ENCODE measurements at places on chromosomes 2 and 18.
A peak's percentile ranks its signal among the peaks of the same experiment; 100 is the strongest.

- no peak for DNase-seq
Observed at GRCh38 chr2:149597050-149597667, 9.6 kb upstream of the MMADHC start.

DNA sequence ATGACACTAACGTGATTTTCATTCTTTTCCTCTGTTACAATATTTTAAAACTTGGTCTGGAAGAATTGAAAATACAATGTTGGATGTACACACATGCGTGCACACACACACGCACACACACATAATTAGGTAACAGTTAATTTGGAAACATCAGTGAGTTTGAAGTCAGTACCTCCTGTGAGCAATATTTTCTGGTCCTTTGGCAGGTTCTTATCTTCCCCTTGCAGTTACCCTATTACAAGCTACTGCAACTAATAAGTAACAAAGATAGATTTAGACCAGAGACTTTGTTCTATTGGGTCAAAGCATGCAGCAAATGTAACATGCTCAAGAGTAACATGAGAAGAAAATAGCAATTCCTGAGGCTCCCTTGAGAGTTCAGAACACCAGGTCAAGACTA lies 73.3 kb downstream of the ZNF385B start:
- DNase-seq, result no peak

DNA sequence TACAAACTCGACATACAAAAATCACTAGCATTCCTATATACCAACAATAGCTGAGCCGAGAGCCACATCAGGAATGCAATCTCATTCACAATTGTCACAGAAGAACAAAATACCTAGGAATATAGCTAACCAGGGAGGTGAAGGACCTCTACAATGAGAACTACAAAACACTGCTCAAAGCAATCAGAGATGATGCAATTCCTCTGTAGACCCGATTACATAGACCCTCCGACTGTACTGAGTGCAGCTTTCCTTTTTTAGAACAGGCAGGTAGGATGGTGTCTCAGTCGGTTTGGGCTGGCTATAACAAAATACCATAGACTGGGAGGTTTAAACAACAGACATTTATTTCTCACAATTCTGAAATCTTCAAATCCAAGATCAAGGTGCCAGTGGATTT lies 139.5 kb upstream of the REV1 start:
- DNase-seq, result no peak

GRCh38 chr18:7585276-7585670 lies 18.2 kb downstream of the PTPRM start:
- no peak for DNase-seq

GRCh38 chr18:79413426-79413825 lies 17.7 kb downstream of the NFATC1 start:
- no peak for DNase-seq

DNA sequence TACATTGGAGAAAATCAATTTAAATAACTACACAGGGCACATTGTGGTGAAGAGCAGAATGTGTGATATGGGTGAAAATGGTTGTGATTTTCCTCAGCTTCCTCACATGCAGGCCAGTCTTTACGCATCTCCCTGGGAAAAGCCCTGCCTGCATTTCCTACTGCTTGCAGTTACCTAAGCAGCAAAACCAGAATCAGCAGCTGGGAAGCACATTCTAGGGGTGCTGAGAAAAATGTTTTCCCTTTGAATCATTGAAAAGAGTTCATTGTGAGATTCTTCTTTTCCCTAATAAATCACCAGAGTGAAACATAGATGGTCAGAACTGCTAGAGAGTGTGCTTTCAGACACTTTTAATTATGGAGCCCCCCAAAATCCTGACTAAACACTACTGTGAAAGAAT lies 656.0 kb downstream of the TDRD15 start:
- DNase-seq, result no peak

GRCh38 chr18:48943736-48944527 lies 6.8 kb downstream of the SMAD7 start:
- no peak for DNase-seq

DNA sequence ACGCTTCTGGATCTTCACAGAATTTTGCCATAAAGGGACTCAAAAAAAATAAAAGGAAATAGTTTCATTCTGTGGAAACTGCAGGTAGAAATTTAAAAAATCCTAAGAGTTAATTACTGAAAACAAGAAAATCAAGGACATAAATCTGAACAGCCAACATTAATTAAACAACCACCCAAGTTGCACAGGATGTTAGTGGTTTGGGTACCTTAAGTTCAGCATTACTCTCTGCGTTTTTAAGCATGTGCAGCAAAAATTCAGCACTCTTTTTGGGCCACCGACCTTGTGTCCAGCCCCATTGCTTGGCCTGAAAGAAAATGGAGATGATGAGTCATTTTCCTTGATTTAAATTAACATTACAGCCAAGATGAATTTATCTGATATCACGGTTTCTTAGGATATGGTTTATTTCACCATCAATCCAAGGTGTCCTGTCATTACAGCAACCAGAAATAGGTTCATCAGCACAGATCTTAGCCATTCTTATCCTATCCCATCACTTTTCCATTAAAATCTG lies 3.3 kb upstream of the C18orf32 start:
- no peak for DNase-seq

DNA sequence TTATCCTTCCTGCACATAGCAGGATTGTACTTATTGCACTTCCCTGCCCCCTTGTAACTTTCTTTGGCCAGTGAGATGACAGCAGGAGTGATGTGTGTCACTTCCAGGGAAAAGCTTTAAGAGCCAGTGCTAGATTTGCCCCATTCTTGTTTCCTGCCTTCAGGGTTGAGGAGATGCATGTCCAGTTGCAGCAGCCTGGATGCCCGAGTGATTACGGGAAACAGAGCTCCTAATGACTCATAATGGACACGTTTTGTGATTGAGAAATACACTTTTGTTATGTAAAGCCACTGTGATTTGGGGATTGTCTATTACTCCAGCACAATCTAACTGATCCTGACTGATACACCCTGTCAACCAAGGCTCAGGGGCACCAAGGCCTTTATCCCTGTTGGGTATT lies 5.0 kb upstream of the TET3 start:
- no peak for DNase-seq

DNA sequence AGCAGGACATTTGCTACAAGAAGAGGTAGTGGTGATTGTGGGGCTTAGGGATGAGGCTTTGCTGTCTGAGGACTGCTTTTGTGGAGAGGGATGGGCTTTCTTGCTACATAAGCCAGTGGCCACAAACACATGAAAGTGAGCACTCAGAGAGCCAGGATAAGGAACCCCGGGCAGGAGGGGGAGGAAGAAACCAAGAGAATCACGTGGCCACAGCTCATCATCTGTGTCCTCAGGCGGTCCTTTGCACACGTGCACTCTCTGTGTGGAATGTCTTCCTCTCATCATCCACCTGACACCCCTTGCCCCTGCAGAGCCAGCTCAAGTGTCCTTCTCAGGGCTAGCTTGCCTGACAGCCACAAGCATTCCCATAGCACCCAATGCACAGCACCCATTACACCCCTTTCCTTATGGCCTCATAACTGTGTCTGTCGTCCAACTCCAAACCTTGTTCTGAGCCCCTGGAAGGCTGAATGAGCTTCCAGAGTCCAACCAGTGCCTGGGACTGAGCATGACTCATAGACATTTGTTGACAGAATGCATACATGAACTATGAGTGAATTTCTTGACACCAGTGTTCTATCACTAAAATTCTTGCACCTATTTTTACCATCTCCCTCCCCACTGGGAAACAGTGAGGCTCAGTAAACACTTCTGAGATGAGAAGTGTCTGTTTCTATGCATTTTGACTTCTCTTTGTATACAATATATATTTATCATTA lies 398.3 kb downstream of the ALK start:
- DNase-seq, result no peak

DNA sequence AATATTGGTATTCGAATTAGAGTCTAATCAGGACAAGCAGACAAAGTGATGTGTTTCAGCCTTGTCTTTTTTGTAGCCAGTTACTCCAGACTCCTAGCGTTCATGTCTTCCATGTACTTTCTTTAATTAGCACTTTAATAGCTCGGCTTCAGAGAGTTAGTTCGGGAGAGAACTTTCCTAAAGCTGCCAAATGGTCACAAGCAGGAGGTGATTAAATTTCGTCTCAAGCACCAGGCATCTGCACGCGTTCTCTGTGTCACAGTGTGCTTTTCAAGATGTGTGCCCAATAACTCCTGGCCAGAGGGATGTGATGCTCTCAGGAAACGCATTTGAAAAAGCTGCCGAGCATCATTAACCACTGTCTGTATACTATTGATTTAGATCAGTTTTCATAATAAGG lies 790.8 kb downstream of the SOCS6 start:
- no peak for DNase-seq

DNA sequence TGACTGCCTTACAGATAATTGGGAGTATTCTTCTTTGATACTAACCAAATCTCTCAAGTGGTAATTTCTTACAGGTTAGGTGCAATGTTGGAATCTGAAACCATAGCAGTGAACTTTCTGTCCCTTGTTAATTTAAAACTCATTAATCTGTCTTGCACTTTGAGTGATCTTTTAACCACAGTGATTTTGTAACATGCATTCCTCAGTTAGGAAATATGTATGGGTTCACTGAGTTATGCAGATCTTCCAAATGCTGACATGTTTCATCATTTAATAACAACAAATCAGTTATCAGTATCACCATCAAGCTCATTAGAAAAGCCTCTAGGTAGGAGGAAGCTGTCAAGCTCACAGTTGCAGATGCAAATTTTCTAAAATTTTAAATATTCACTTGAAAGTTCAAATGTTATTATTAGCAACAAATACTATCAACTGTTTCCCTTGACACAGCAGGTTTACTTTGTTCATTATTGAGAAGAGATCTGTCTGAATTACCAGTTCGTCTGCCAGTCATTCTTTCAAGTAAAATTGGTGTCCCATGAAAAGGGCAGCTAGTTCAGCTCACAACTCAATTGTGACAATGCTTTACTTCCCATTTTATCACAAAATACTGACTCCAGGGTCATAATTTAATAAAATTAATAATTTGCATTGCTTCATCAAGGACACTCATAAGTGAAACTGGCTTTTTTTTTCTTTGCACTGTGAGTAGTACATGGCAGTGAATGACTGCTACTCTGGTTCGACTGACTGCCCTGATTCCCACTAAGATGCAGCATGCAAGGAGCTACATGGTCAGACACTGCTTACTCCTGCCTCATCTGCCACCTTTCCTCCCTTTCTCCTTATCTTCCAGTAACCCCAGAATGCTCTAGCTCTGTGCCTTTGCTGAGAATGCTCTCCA lies 31.6 kb downstream of the SUCLG1 start:
- no peak for DNase-seq

DNA sequence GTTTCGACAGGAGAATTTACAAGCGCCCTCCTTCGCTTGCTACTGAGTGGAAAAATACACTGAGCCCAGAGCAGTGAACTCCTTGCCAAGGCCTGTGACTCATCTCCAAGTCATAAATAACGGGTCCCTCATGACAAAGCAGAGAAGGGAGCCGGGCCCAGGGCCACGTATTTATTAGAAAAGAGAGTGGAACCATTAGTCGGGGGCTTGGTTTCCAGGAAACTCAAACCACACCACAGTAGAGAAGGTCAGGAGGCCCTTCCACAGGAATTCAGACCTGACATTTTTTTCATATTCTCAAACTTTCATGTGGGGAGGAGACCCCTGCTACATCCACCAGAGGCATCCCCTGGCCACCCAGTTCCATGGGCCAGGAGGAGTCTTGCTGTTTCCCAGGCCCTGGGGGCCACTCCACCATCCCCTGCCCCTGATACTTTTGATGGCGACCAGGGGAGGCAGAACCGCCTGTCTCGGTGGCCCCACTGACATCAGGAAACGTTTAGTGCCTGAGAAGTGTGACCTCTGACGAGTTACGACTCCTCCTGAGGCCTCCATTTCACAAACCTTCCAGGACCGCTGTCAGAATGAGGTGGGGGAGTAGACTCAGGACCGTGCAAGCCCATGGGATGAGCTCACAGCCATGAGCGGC lies 289.7 kb downstream of the DYSF start:
- peak; percentile 25 for DNase-seq

- DNase-seq, result no peak
Observed at GRCh38 chr2:224031358-224031970, 7.6 kb downstream of the SERPINE2 start.

DNA sequence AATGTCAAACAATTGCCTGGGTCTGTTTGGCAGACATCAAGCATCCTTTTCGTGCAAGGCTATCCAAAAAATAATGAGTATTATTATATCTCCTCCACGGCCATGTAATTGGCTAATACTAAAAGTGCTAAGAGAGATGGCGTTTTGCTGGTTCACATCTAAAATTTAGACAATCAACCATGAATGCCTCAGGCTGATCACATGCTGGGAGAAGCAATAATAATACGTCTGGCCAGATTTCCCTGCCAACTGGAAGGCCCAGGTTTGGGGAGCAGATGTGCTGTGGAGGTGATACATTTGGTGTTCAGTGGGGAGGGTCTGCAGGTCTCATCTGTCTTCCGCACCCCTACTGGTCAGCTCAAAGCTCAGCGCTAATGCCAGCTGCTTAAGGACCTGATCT lies 60.3 kb upstream of the CREB1 start:
- no peak for DNase-seq

DNA sequence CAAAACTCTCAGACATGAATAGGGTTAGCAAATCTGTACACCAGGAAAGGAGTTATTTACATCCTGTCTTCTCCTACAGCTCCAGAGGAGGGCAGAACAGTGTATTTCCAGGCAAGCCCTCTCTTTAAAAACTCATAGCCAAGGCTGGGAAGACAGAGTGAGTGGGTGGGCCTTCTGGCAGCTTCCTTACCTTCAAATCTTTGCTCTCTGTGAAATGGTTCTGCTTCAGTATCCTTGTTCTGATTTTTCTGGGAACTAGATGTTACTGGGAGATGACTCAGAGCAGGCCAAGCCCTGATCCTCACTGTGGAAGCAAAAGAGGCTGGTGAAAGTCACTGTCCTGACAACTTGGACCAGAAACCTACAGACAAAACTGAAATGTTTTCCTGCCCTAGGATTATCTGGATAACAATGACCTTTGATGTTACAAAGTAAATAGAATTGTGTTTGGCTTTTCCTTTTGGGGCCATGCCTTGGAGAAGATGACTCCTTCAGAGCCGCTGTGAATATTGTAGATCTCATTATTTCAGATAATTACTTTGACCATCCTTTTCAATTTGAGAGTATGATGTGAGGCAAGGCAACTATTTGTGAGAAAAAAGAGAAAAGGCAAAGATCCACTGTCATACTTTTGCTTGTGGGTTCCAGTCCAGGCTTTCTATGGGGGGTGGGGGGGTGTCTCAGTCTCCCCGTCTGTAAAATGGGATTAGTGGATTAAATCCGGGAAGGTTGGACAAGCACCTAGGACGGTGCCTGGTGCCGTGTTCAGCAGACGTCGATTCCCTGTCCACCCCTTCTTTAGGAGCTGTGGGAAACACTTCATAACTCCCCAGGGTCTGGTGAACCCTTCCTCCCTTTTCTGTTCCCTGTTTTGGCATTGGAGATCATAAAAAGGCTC lies 644 bp upstream of the QPCT start:
- DNase-seq, result no peak

GRCh38 chr2:119716284-119716672 lies 37.3 kb downstream of the TMEM177 start:
- DNase-seq, result no peak

Data from C1 segment of cervical spinal cord (tissue), 14 donors.